Activated gamma-delta T cell (primary cell): ENCODE measurements at places on chromosomes 3 and 15.

GRCh38 chr3:129278439-129278965 is at the start of gene HMCES:
Gene HMCES (plus strand): TSS chr3:129278870. CDS start chr3:129279733, 863 bp downstream.
- peak; percentile 94 for DNase-seq

DNA sequence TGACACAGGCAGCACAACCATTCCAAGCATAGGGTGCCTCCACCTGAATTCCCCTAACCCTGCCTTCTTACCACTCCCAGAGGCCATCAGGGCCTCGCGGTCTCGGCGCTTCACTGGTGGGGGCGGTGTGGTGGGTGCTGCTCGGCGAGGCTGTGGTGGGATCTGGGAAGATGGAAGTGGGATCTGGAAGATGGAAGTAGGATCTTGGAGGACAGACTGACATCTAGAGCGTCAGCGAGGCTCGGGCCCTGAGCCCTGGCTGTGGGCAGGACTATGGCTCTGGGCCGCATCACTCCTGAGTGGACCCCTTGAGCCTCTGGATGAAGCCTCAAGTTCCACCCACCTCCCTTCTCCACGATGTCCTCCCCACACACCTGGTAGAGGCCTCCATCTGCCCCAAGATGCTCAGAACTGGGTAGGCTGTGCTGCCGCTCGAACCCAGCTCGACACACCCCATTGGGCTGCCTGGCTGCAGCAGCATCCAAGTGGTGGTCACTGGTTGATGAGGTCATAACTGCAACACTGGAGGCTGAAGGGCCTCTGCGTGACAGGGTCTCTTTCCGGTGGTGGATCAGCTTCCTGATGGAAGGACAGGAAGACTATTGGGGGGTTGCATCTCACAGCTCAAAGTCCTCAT is 3.6 kb downstream of the NCKIPSD start:
- DNase-seq: no peak

- DNase-seq: peak; percentile 43
Observed at GRCh38 chr3:10551821-10552630, 46.6 kb upstream of the ATP2B2 start.

DNA sequence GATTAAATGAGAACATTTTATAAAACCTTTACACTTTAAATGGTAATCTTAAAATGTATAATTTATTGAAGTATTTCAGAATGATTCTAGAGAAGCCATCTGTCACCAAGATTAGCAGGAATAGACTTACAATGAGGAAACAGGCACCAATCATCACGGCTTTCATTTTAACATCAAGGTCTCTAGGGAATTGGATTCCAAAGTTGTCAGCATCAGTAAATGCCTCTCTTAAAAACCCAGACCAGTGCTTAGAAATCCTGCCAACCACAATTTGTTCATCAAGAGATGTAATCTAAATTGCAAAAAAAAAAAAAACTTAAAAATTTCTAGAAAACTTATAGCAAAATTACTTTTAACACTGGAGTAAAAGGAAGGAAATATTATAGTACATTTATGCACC is 20.3 kb downstream of the PLSCR2 start:
- DNase-seq: no peak

GRCh38 chr3:140505213-140505612 is 172.7 kb upstream of the TRIM42 start:
- DNase-seq: no peak

GRCh38 chr3:71785532-71786216 is 726 bp upstream of the PROK2 start:
- no peak for DNase-seq

DNA sequence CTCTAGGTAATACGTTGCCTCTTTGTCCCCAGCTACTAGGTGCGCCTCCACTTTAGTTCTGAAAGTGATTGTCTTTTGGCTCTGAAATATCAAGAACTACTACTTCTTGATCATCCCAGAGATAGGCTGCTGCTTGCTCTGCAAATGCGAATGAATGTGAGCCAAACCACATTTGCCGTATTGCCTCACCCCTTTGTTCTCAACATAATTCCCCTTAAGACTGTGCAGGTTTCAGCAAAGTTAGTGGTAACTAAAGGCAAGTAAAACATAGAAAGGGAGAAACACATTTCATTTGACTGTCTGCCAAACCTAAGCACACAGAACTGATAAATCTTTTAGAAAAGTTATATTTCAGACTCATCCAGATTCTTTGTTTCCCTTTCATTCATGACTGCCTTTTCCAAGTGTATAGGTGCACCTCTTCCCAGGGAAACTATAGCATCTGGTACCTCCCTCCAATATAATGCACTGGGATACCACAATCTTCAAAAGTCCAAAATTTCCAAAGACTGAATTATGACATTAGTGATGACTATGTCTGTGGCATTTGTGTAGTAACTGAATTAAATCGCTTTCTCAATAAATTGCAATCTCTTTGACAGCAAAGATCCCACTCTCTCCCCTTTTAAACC is 720.6 kb upstream of the CBLB start:
- DNase-seq: no peak

DNA sequence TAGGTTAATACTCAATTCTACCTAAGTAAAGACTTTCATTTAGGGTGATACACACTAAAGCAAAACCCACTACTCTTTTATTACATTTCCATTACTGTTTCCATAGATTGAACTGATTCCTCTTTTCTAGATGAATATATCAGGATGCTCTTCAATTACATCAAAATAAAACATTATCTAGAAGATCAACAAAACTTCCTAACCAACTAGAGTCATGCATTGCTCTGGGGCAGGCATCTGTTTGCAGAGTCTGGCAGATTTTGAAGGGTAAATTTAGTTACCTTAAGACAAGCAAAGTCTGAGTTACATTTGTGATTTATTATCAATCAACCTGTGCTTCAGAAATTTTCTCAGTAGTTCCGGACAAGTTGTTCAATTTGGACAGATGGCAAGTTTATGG is 117.1 kb downstream of the NEK11 start:
- no peak for DNase-seq

GRCh38 chr3:190031887-190032752 is 88.6 kb downstream of the P3H2 start:
- DNase-seq: no peak
